Fibroblast of villous mesenchyme (primary cell): ENCODE measurements at places on chromosomes 7 and 10.

- DNase-seq = no peak
Observed at GRCh38 chr10:54139819-54140428, 661.1 kb downstream of the PCDH15 start.

DNA sequence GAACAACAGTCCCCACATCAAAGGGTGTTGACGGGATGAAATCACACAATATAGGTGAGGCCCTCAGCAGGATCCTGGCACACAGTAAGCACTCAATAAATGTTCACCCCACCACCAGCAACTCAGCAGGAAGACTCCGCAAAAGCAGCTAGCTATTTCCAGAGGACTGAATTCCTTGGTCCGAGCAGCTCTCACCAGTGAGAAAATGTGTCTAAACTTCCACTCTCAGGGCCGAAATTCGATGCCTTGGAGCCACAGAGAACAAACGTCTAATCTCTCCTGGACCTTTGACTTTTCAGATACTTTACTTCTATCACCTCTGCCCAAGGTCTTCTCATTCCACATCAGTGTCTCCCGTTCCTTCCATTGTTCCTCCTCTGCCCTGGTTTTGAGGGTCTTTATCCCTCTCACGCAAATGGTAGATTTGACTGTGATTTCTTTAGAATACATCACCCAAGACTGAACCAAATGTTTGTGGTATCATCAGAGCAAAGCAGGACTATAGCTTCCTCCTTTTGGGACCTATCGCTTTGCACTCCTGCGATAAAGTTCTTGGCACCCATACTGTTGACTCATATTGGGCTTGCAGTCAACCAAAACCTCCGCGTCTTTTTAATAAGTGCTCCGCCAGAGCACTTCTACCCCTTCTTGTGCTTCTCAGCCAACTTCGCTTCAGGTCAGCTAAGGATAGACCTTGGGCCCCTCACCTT lies 903 bp upstream of the NT5C2 start:
- no peak for DNase-seq

- no peak for DNase-seq
Observed at GRCh38 chr10:79542626-79543025, 17.6 kb downstream of the SFTPA2 start.

DNA sequence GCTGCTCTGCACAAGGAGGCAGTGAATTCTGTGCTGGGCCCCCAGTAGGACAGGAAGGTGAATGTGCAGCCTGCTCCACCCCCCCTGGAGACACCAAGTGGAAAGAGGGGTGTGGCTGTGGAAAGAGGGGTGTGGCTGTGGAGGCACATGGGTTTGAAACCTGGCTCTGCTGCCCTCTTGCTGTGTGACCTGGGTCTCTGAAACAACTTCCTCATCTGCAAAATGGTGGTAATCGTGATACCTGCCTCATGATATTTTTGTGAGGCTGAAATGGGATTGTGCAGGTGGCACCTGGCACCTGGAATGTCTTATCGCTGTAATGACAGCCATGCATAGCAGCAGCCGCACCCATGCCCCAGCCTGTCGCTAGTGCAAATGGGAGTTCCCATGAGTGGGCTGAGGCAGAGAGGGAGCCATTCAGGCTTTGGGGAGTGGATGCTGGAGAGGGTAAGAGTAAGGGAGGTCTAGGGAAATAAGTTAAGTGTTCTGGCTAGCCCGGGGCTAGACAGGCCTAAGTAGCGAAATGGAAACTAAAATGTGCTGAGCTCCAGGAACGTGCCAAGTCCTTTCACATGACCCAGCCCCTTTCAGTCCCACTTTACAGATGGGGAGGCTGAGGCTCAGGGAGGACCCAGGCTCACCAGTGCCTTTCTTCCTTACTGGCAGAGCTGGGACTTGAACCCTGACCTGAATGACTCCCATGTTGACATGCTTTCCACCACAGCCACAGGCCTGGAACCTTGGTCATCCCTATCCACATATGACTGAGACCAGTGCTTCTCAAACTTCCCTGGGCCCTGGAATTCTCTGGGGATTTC lies 35.0 kb downstream of the C10orf105 start:
- no peak for DNase-seq

DNA sequence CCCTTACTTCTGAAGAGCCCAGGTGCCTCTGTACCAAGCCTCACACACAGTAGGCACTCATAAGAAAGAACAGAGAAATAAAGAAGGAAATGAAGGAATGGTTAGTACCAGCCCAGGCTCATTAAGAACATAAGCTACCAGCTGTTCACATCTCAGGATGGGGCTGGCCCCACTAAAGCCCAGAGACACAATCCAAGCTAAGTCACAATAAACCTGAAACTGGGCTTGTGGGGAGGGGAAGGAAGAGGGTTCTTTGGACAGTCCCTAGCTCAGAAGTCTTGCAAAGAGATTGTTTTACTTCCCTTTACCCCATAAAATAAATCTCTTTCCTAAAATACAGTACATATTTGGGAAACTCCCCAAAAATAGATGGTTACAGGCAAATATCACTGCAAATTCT lies 24.3 kb downstream of the FBXW4 start:
- no peak for DNase-seq

- no peak for DNase-seq
Observed at GRCh38 chr7:5083311-5083711, 37.7 kb downstream of the RBAK start.

DNA sequence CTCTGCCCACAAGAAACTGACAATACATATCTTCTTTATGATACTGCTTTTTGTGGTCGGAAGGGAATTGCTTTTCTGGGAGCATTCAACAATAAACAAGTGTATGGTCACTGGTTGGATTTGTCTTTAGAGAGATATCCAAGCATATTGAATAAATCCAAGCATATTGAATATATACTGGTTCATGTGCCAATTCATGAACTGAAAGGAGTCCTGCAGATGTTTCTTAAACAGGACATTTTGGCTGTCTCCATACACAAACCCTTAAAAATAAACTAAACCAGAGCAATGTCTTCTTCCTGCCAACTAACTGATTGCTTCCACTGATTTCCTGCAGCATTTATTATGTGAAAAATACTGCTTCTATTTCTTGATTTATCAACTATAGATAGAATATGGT lies 173.9 kb downstream of the FOXP2 start:
- DNase-seq = no peak
